Hematopoietic multipotent progenitor cell (in vitro differentiated cells): ENCODE measurements at places on chromosomes 12 and 14.
A peak's percentile ranks its signal among the peaks of the same experiment; 100 is the strongest.

GRCh38 chr12:92462049-92462448, 240.7 kb upstream of the PLEKHG7 start:
- peak; percentile 22 for DNase-seq

DNA sequence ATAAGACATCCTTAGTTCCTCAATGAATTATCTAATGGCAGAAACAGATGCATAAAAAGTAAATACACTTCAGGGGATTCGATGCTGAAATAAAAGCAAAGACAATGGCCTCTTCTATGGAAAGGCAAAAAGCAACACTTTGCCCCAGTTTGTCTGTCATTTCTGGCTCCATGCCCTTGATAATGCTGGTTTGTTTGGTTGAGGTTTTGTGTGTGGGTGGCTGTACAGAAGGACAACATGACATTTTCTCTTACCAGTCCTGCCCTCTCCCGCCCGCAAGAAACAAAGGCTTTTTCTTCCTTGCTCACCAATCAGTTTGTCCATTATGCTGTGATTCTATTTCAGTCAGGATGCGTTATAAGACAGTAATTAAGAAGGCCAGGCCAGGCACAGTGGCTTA, 18.1 kb upstream of the WDR89 start:
- DNase-seq, result no peak

DNA sequence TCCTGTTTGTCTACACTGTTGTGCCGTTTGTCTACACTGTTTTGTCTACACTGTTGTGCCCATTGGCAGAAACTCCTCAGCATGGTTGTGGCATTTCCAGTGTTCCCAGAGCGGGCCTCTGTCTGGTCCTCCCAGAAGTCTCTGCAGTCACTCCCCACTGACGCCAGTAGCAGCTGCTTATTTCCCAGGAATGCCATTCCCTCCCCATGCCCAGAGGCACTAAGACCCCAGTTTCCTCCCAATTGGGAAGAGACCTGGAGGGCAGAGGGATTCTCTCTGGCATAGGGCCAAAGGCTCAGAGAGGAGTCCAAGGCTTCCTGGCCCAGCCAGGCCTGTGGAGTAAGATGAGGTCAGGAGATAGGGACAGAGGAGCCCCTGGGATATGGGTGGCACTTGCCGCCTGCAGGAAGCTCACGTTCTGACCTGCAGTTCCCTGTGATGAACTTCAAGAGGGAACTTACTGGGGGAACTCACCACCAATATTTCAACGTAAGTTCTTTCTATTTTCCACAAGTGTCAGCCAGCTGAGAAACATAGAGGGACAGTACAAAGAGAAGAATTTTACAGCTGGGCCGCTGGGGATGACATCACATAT, 69.1 kb downstream of the TNFAIP2 start:
- no peak for DNase-seq

- peak; percentile 19 for DNase-seq
These were observed 12.1 kb upstream of the FLVCR2 start for GRCh38 chr14:75566321-75566720.

GRCh38 chr14:58884442-58884841, 246.7 kb downstream of the DACT1 start:
- no peak for DNase-seq

GRCh38 chr12:48128800-48129199, 9.6 kb downstream of the PFKM start:
- no peak for DNase-seq

DNA sequence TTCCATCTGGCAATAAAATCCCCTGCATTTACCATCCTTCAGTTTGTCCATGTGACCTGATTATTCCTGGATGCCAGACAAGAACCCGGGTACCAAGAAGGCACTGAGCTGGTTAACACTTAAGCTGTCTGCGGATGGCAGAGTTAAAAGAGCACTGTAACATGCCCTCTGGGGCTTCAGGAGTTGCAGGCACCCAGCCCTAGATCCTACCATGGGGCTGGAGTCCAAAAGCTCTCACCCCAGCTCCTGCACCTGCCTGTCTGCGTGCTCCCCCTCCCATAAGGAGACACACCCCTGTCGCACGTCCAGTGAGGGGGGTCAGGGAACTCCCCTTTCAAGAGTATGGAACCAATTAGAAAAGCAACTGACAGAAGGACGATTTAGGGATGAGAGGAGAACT, 14.6 kb upstream of the FBXO34 start:
- DNase-seq, result no peak
